ENCODE measurements at places on chromosomes 5 and 9.

GRCh38 chr9:99911600-99911999 is 5.1 kb downstream of the STX17 start:
- no peak overlapping the region for H3K4me3 ChIP-seq
- DNase-seq = no peak
- H3K4me1 ChIP-seq = no peaks in the 10 kb centered on the region
- no peak overlapping the region for H3K27ac ChIP-seq

DNA sequence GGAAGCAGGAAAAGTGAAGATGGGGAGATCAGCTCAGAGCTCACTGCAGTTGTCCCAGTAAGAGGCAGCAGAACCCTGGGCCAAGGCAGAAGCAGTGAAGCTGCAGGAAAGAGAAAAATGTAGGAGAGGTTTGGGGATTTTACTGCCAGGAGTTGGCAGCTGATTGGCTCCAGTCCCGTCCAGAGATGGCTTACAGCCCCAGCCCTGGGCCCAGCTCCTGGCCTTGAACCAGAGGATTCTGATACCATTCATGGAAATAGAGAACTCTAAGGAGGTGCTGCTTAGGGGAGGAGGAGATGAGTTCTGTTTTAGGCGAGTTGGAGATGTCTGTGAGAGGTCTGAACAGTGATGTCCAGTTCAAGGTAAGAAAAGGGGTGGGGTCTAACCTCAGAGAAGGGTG is 4.6 kb downstream of the MORN5 start:
- H3K4me3 ChIP-seq = no peak overlapping the region
- no peaks in the 10 kb centered on the region for H3K27me3 ChIP-seq
- no peaks in the 10 kb centered on the region for H3K4me1 ChIP-seq
- H3K27ac ChIP-seq = no peak overlapping the region
- no peaks in the 10 kb centered on the region for H3K36me3 ChIP-seq
- DNase-seq = no peak

- DNase-seq = no peak
- no peaks in the 10 kb centered on the region for H3K4me1 ChIP-seq
- H3K4me3 ChIP-seq = no peak overlapping the region
- H3K27me3 ChIP-seq = no peaks in the 10 kb centered on the region
- H3K27ac ChIP-seq = no peak overlapping the region
- H3K36me3 ChIP-seq = peaks cover 18% of the 10 kb centered on the region
Observed at GRCh38 chr9:100281676-100282387, 70.9 kb downstream of the TEX10 start.

DNA sequence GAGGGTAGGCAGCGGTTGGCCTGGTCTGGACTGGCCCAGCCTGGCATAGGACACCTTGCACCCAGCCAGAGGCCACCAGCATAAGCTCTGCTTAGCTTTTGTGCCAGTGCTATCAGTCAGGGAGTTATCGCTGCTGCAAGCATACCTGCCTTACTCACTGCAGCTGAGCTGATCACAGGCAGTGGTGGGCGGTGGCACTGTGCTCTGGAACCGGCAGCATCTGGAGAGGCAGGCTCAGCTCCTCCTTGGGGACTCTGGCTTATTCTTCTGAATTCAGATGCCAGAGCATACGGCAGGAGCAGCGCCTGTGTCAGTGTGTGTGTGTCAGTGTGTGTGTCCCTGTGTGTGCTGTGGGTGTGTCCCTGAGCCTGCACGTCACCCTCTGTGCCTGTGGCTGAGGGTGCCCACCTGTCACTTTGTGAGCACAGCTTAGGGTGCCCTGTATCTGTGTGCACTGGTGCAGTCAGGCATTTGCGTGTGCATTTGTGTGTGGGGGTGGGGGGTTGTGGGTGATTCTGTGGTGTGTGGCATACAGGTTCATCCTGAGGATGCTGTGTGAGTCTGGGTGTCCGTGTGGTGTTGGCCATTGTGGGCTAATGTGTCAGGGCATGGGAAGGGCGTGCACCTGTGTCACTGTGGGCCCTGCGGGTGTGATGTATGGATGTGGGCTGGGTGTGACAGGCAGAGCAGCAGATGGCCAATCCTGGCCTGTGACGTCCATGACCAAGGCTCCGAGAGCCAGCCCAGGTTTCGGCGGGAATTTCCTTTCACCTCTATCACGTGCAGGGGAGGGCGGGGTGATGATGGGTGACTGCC is 23.5 kb downstream of the LMX1B start:
- no peaks in the 10 kb centered on the region for H3K4me1 ChIP-seq
- no peak overlapping the region for H3K27ac ChIP-seq
- no peak for DNase-seq
- H3K4me3 ChIP-seq = no peak overlapping the region
- no peaks in the 10 kb centered on the region for H3K36me3 ChIP-seq
- H3K27me3 ChIP-seq = peaks cover 28% of the 10 kb centered on the region

- H3K27ac ChIP-seq = no peak overlapping the region
- no peak for DNase-seq
- no peaks in the 10 kb centered on the region for H3K36me3 ChIP-seq
- H3K27me3 ChIP-seq = 0 out of 2 replicates have a peak, but pooled peaks cover 1% of the 10 kb centered on the region
- no peak overlapping the region for H3K4me3 ChIP-seq
- 0 out of 2 replicates have a peak, but pooled peaks cover 5% of the 10 kb centered on the region for H3K4me1 ChIP-seq
Observed at GRCh38 chr9:38334234-38334633, 58.3 kb upstream of the ALDH1B1 start.

GRCh38 chr9:82180711-82181110 is 192.1 kb downstream of the SPATA31D1 start:
- no peak for DNase-seq
- H3K4me1 ChIP-seq = no peaks in the 10 kb centered on the region
- 0 out of 2 replicates have a peak, but pooled peaks cover 8% of the 10 kb centered on the region for H3K36me3 ChIP-seq
- H3K27ac ChIP-seq = no peak overlapping the region
- H3K4me3 ChIP-seq = no peak overlapping the region
- no peaks in the 10 kb centered on the region for H3K27me3 ChIP-seq

DNA sequence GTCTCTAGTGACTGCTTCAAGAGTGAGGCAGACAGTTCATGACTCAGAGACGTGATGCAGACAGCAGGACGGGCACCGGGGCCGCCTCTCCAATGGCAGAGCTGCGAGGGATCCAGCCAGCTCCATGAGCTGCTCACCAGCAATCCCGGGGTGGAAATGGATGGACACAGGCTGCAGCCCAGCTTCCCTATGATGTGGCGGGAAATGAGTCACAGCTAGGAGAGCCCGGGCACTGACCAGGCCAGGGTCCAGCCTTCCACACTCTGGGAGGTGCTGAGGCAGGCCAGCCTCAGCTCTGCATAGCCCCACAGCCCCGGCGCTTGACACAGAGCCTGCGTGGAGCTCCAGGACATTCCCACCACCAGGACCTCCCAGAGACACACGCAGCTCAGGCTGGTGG is 244.8 kb upstream of the IRX2 start:
- no peak overlapping the region for H3K4me3 ChIP-seq
- no peak overlapping the region for H3K27ac ChIP-seq
- H3K4me1 ChIP-seq = no peaks in the 10 kb centered on the region
- no peaks in the 10 kb centered on the region for H3K27me3 ChIP-seq
- DNase-seq = no peak

DNA sequence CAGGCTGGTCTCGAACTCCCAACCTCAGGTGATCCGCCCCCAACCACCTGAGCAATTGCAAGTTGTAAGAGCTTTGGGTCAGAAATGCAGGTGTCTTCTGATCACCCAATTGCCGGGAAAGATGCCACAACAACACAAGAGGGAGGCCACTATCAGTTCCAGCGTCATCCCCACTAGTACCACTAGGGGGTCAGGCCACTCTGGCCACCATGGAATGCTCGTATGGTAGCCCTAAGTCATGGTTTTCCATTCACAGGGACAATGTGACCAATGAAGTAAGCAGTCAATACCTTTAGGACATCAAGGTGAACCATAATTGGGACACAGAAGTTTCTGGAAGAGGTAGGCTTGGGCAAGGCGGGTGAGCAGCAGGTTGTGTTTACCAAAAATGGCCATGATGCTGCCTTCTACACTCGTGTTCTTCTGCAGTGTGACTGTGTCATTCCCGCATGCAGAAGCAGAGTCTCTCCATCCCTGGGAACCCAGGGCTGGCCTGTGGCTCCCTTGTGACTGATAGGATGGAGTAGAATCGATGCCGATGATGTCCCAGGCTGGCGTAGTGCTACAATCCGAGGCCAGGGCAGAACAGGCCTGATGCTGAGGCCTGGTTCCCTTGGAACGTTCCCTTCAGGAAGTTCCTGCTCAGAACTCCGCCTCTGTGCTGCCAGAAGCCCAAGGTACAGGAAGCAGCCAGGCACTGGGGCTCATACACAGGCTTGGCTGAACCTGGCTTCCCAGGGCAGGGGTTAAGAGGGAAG is 42.2 kb upstream of the ANKRD33B start:
- no peak overlapping the region for H3K27ac ChIP-seq
- peak; percentile 53 for DNase-seq
- no peaks in the 10 kb centered on the region for H3K4me1 ChIP-seq
- H3K36me3 ChIP-seq = peaks cover 2% of the 10 kb centered on the region
- H3K4me3 ChIP-seq = no peak overlapping the region

DNA sequence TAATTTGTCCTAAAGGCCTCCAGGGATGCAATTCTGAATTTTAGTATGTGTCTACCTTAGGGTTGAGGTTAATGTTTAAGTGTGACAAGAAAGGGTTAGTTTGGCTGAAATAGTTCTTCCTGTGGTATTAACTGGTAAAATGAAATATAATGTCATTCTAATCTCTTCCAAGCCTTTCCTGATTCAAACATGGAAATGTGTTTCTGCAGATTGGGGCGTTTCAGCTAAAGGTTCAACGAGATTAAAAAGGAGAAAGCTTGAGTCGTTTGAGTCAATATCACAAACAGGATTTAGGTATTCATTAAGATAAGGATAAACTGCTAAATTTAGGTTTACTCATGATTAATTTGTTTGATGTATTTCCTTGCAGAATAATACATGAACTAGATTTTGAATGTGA is 34.4 kb upstream of the ALDOB start:
- no peaks in the 10 kb centered on the region for H3K27me3 ChIP-seq
- no peak overlapping the region for H3K4me3 ChIP-seq

DNA sequence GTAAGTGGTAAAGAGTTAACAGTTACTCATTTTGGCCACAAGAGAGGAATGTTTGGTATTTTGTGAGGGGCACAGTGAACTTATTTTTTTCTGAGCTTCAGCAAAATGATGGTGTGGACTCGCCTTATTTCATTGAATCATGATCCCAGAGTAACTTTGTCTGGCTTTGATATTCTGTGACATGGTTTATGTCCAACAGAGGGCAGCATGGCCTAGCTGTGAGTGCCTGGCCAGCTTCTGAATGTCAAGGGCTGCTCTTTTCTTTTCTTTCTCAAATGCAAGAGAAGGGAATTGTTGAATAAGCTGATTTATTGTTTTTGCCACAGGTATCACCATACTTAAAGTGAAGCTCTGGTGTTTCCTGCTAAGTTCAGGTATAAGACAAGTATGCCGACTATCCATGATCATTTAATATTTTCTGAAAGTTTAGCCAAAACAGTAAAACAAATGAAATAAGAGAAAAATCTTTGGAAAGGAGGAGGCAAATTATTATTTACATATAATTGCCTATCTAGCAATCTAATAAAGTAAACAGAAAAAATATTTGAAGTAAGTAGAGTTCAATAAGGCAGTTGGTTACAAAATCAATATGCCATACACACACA is 31.7 kb downstream of the MRPL22 start:
- DNase-seq = peak; percentile 38
- no peak overlapping the region for H3K27ac ChIP-seq

- H3K4me1 ChIP-seq = no peaks in the 10 kb centered on the region
- no peak for DNase-seq
- H3K36me3 ChIP-seq = no peaks in the 10 kb centered on the region
- H3K27me3 ChIP-seq = no peaks in the 10 kb centered on the region
Observed at GRCh38 chr9:127147251-127147650, 24.8 kb upstream of the ANGPTL2 start.

- H3K4me3 ChIP-seq = no peak overlapping the region
- no peaks in the 10 kb centered on the region for H3K4me1 ChIP-seq
- H3K36me3 ChIP-seq = peaks cover 7% of the 10 kb centered on the region
Observed at GRCh38 chr5:125778791-125779190, 644.4 kb upstream of the GRAMD2B start.

DNA sequence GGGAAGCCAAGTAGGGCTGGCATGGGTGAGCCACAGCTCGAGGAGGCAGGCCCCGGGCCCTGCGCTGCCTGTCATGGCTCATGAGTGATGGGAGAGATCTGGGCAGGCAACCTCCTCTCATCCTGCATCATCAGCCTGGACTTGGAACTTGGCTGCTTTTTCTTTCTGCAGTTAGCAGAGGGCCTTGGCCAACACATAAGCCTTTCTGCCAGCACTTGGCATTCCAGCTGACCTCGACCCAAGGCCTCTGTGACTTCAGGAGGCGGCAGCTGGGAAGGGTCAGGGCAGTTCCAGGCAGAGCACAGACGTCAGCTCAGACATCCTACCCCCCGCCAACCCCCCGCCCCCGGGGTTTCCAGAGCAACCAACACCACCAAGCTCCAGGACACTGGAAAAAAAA is 7.6 kb downstream of the S1PR3 start:
- no peaks in the 10 kb centered on the region for H3K27me3 ChIP-seq
- H3K27ac ChIP-seq = no peak overlapping the region
- no peak overlapping the region for H3K4me3 ChIP-seq
- peaks cover 18% of the 10 kb centered on the region for H3K36me3 ChIP-seq
- H3K4me1 ChIP-seq = no peaks in the 10 kb centered on the region

GRCh38 chr9:99433555-99433954 is 211.5 kb downstream of the SEC61B start:
- H3K27me3 ChIP-seq = no peaks in the 10 kb centered on the region
- no peak overlapping the region for H3K4me3 ChIP-seq
- no peaks in the 10 kb centered on the region for H3K36me3 ChIP-seq
- no peak for DNase-seq

- H3K27ac ChIP-seq = no peak overlapping the region
- no peak for DNase-seq
- H3K36me3 ChIP-seq = no peaks in the 10 kb centered on the region
- H3K4me1 ChIP-seq = peaks cover 3% of the 10 kb centered on the region
- no peaks in the 10 kb centered on the region for H3K27me3 ChIP-seq
Observed at GRCh38 chr5:96823900-96824380, 16.2 kb upstream of the ERAP1 start.

All from H9 (cell line).